ENCODE measurements at places on chromosomes 5 and 9.

DNA sequence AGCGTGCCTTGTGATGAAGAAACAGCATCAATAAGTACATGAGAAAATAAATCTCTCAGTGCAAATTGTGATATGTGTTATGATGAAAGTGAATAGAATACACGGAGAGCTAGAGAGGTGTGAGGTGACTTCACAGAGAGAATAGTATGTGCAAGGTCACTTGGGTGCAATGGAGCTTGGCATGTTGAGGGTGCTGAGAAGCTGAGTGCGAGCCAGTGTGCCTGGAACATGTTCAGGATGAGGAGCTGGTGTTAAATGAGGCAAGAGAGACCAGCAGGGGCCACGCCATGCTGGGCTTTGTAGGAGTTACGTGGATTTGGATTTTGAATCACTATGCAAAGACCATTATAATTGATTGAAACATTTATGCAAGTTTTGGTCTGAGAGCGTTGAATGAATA lies 12.8 kb upstream of the RPS23 start:
- no peak for DNase-seq

DNA sequence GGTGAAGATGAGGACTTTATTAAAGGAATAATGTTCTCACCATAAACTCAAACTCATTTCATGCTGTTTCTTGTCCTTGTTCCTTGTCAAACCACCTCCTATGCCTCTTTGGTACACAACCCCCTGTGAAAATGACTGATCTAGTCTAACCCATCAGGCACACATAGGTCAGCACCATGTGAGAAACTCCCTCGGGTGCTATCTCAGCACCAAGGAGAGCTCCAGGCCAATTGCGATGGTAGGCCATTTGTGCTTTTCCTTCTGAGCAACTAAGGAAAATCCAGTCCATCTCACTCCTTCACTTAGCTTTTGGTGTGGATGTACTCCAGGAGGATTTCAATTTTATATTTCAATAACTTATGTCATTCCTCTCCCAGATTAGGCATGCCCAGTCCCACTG lies 199.8 kb downstream of the ZNF608 start:
- DNase-seq: no peak

DNA sequence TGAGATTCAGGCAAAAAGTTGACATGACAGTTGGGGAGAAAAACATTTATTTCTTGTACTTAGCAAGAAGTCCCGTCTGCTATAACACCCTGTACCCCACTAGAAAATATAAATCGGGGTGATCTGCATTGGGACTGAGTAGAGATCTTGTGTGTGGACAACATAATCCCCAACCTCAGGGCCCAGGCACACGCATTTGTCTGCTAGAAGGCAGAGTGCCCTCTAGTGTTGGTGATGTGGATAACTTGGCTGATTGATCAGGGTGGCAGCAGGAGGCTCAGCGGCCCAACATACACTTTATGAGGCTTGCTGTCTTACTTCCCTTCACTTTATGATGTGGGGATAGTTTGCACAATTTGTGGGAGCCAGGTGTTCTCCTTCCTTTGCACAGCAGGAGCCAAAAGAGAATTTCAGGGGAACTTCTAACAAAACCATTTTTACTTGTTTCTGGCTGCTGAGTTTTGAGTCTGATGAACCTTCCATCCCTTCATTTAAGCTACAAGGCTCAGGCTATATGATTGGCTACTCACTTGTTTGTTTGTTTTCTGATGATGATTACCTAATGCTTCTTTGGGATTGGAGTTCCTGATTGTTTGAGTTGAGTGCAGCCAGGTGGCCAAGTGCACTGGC lies 263.2 kb downstream of the DMAC1 start:
- no peak for DNase-seq

DNA sequence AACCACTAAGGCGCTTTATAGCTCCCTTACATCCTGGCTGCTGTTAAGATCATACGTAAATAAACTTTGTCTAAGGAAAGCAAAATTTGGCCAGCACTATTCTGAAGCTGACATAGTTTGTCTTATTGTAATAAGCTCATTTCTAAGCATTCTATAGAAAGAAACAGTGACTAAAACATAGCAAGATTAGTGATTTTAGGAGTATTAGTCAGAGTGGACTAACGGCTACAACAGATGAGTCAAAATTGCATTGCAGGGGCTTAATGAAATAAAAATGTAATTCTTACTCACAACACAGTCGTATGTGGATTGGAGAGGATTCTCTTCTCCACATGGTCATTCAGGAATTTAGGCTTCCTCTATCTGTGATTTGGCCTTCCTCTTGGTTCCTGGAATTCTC lies 347.6 kb downstream of the GADD45G start:
- no peak for DNase-seq

DNA sequence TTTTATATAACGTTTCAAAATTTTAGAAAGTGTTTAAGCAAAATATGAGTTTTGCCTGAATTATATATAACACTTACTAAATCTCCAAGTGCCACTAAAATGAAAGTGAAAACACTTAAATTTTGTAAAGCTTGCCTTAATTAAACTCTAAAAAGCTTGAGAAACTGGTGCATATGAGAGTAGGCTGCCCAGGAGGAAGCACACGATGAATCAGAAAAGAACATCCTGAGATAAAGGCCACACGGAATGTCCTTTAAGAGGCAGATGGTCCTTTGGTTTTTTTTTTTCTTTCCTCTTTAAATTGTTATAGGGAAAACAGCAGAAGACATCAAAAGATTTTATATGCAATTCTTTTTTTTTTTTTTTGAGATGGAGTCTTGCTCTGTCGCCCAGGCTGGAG lies 60.3 kb downstream of the HABP4 start:
- no peak for DNase-seq

- no peak for DNase-seq
Measured at GRCh38 chr5:89034588-89034987, 151.6 kb upstream of the MEF2C start.

GRCh38 chr5:150788977-150789376 lies 10.4 kb downstream of the SMIM3 start:
- no peak for DNase-seq

DNA sequence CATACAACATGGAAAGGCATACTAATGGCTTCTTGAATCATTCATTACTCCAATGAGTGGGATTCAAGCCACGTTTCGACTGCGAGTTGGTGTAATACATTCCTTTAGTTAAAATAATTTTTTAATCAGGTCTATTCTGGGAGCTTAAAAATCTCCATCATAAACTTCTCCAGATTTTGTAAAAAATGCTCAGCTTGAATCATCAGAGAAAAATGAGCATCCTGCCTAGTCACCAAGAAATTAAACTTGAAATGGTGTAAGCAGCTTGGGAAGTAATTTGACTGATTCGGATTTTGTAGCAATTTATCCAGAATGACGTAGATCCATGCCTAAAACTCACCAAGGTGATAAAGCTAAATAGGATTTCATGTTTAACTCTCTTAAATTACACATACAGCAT lies 165.7 kb downstream of the SLCO4C1 start:
- no peak for DNase-seq

DNA sequence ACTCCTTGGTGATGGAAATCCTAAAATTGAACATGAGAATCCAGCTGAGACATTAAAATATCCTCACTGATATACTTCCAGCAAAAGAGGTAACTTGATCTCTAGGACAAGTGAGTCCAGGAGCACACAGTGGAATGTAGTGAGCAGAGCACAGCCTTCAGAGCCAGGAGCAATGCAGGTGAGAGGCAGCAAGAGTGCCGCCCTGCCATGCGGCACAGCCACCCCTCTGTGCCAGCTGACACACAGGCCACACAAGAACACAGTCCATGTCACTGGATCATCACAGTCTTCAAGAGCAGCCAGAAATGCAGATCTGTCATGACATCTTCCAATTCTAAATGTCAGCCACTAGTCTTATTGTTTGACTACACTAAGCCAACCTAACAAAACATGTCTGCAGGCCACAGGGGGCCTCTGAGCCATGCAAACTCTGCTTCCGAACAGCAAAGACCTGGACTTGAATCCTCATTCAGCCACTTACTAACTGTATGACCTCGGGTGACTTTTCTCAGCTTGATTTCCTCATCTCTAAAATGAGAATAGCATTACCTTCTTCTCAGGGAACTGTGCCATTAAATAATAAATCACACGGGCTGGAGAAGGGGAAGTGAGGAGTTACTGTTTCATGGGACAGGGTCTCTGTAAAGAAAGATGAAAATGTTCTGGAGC lies 47.0 kb downstream of the CCDC125 start:
- no peak for DNase-seq

- peak; percentile 80 for DNase-seq
Measured at GRCh38 chr9:134284273-134284672, 42.0 kb upstream of the RXRA start.

DNA sequence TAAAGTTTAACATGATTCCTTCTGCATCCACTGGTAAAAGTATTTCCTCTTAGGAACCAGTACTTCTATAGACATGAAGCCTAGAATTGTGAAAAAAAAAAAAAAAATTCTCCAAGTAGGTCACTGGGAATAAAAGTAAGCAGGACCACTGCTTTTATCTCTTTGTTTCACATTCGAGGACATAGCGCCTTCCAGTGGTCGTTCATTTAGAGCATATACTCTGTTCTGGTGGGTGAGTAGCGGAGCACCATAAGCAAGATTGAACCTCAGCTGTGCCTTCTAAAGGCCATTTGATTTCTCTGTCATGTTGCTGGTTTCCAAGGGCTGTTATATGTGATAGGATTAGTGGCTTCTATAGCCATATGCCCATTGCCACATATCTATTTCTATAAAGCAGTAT lies 393.1 kb downstream of the TMEM232 start:
- DNase-seq: no peak

DNA sequence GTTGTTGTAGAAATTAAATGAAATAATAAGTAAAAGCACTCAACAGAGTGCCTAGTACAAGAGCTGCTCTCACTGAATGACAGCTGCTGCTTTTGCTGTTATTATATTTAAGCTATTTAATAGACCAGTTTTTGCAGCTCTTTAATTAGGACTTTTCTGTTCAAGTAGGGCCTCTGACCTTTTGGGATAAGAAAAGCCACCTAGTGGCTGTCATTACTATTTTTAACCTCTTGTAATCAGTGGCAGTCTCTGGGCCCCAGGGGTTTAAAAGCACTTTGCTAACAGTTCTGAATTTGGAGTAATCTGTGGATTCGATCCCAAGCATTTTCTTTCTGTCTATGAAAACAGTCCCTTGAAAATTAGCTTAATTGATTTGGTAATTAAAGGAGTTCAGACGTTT lies 121.1 kb downstream of the NUDT12 start:
- DNase-seq: no peak
